Activated naive CD8-positive, alpha-beta T cell treated with anti-CD3 and anti-CD28 coated beads, Interleukin-2, amount 50 U/mL, for 16 hours (primary cell): ENCODE measurements at places on chromosomes 7 and 10.

DNA sequence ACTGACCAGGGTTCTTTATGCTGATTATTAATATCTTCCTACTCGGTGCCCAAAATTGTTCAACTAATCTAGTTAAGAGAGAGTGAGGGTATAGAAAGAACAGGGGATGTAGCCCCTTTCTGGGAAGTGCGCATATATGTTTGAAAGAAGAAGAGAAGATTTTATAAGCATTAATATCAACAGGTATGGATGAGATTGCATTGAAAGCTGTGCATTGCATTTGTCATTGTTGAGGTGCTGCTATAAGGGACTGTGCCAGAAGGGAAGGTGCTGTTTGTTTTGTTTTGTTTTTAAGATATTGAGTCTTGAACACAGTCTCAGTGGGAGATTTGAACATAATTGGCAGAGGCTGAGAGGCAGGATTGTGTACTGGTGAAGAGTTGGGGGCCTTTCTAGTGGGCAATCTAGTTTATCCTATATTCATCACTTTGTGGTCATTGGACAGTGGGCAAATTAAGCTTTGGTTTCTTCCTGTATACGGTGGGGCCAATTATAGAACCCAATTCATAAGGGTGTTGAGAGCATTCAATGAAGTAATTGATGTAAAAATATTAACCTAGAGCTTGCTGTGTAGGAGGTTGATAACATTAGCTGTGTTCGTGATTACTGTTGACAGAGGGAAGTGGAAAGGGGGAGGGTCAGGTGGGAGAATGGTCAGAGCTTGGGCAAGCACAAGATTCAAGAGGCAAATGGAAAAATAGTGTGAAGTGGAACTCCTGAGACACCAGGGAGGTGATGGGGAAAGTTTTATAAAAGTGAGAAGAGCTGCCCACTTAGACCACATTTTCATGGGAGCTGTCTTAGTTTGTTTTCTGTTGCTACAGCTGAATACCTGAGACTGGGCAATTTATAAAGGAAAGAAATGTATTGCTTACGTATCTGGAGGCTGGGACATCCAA lies 19.9 kb upstream of the PCGF5 start:
- DNase-seq, result no peak

GRCh38 chr10:77301305-77301730 lies 336.3 kb downstream of the KCNMA1 start:
- DNase-seq, result no peak

GRCh38 chr7:3232228-3232627 lies 68.8 kb upstream of the SDK1 start:
- DNase-seq, result no peak

DNA sequence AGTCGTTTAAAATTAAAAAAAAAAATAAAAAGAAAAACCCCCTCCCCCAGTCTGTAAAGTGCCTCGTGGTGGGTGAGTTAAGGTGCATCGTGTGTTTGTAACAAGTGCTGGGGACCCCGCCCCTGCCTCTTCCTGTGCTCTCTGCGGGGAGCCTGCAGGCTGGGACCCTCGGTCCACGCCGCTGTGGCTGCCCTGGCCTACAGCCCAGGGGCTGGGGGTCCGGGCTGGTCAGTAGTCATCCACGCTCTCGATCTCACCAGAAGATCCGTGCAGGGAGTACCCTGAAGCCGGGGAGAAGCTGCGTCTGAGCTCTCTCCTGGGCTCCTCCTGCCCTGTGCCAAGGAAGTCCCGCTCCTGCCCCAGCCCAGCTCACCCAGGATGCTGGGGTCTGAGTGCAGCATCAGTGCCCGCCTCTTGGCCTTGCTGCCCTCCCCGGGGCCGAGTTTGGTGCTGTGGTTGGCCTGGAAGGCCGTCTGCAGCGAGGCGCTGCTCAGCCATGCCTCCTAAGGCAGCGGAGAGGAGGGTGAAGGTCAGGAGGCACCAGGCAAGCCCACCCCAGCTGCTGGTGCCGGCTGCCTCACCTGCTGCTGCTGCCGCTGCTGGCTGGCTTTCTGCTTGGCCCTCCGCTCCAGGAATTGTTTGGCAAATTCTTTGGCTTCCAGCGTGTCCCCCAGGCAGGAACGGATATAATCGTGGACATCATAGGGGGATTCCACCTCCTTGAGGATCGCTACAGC lies 8.1 kb downstream of the GNB2 start:
- DNase-seq, result no peak

- no peak for DNase-seq
Measured at GRCh38 chr7:29401769-29402168, 161.9 kb upstream of the PRR15 start.

- no peak for DNase-seq
Measured at GRCh38 chr7:44396496-44396895, 71.1 kb upstream of the CAMK2B start.

GRCh38 chr7:26311798-26312197 lies 20.1 kb downstream of the SNX10 start:
- DNase-seq, result no peak

GRCh38 chr10:84258034-84258695 lies 13.3 kb downstream of the RGR start:
- no peak for DNase-seq

DNA sequence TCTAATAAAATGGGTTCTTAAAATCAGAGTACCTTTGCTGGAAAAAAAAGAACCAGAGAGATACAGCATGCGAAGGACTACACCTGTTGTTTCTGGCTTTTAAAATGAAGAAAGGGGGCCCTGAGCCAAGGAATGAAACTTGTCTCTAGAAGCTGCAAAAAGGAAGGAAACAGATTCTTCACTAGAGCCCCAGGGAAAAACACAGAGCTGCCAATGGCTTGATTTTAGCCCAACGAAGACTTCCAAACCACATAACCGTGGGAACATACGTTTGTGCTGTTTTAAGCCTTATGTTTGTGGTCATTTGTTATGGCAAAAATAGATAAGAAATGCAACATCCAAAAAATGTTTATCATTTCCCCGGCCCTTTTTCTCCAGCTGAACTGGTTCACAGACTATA lies 780.0 kb downstream of the SORCS1 start:
- no peak for DNase-seq

DNA sequence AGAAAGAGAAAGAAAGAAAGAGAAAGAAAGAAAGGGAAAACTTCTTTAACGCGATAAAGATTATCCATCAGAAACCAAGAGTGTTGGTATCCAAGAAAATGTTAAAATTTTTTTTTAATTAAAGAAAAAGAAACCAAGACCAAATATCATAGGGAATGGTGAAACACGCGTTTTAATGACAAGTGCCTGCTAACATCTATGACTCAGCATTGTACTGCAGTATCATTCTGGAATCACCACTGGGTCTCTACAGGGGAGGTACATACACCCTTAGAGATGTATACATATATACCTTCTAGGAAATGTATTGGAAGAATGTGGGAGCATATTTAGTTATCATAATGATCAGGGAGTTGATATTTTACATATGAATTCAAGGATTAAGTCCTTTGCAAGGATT lies 32.1 kb upstream of the PIK3AP1 start:
- DNase-seq, result no peak
